ENCODE measurements at places on chromosomes 3 and 15.

DNA sequence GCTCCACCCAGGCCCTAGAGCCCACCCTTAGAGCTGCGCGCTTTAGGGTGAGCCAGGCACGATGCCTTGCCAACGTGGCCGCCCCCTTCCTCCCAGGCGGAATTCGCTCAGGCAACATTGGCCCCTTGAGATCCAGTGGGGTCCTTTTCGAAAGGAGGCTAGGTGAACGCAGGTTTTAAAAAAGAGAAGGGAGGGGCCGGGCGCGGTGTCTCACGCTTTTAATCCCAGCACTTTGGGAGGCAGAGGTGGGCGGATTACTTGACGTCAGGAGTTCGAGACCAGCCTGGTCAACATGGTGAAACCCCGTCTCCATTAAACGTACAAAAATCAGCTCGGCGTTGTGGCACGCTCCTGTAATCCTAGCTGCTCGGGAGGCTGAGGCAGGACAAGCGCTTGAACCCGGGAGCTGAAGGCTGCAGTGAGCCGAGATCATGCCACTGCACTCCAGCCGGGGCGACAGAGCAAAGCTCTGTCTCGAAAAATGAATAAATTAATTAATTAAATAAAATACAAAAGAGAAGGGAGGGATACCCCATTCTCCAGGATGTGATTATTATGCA lies 984 bp upstream of the RPP25 start:
- DNase-seq, result no peak

- DNase-seq, result no peak
These were observed 22.3 kb downstream of the DENND6A start for GRCh38 chr3:57670543-57670942.

DNA sequence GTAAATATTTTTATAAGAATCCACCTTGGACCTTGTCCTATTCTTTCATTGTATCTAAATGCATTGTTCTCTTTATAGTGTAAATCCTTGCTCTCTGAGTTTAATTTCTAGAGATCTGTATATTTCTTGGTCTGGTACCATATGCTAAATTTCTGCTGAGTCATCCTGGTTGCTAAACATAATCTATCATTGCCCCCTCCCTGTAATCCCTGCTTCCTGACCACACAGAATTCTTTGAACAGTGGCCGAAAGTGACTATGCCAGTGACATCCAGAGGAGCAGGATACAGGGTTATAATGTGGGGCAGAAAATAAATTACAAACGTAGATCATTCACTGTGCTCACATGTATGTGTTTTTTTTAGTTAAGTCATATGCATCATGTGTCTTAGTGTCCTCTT lies 143.1 kb downstream of the DIPK2A start:
- DNase-seq, result no peak

GRCh38 chr3:127612966-127613365 lies 14.8 kb downstream of the MCM2 start:
- DNase-seq, result no peak

GRCh38 chr3:121836064-121836463 lies 1.1 kb downstream of the EAF2 start:
- DNase-seq, result no peak
